ENCODE measurements at places on chromosomes 5 and 9.
A peak's percentile ranks its signal among the peaks of the same experiment; 100 is the strongest.

DNA sequence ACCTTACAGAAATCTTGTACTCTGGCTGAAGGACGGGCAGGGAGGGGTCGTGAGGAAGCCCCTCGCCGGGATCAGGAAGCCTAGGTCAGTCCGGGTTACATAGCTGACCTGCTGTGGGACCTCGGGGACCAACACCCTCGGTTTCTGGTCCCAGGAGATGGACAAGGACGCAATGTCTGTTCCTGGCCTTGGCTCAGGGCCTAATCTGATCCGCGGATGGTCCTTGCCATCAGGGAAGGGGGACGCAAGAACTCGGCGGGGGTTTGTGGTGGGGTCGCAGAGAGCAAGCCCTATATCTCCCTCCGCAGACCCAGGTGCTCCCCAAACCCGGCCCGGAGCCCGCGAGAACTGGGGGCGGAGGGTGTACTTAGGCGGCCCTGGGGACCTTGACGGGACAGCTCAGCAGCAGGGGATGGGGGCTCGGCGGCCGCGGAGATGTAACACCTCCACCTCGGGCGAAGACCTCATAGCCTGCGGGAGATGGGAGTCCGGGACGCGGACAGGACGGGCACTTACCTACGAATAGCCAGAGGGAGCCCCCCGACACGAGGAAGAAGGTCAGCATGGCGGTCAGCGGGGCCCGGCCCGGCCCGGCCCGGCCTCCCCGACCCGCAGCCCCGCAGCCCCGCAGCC lies 353 bp downstream of the ACSL6 start:
- DNase-seq: no peak

GRCh38 chr5:135440916-135441315 lies 6.2 kb downstream of the DCANP1 start:
- DNase-seq: no peak

GRCh38 chr5:148541054-148541835 lies 113.1 kb downstream of the HTR4 start:
- no peak for DNase-seq

- DNase-seq: no peak
These were observed 54.6 kb upstream of the S1PR3 start for GRCh38 chr9:88936668-88937067.

- no peak for DNase-seq
These were observed 20.0 kb downstream of the JMY start for GRCh38 chr5:79255786-79256557.

GRCh38 chr9:128339761-128340690 lies at the start of gene SLC27A4:
TSS of gene SLC27A4 (plus strand) at chr9:128340527. CDS start at chr9:128343133, 2,606 bp downstream.
- peak; percentile 68 for DNase-seq

All from activated T-cell treated with anti-CD3 and anti-CD28 coated beads for 1 hour (primary cell).